ENCODE measurements at places on chromosomes 4 and X.

DNA sequence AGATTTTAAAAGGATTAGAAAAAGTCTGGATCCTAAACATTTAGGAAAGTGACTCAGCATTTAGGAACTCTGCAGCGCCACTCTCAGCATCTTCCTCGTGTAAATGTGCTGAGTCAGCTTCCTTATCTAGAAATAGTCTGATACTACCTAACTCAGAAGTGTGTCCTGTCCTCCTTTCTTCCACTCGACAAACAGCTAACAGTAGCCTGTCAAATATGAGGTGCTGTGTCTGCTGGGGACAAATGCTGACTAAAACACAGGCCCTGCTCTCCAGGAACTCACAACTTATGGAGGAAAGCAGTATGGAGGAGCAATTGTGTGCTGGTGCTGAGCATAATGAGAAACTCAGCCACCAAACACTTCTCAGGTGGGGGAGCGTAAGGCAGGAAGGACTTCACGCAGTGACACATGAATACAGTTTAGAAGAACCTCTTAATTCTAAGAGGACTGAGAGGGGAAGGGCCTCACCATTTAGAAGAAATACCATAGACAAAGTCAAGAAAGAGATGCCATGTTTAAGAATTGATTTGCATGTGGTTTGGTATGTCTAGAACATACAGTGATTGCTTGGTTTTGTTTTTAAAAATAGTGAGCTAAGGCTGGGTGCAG, 125.3 kb downstream of the SOWAHB start:
- DNase-seq: no peak

DNA sequence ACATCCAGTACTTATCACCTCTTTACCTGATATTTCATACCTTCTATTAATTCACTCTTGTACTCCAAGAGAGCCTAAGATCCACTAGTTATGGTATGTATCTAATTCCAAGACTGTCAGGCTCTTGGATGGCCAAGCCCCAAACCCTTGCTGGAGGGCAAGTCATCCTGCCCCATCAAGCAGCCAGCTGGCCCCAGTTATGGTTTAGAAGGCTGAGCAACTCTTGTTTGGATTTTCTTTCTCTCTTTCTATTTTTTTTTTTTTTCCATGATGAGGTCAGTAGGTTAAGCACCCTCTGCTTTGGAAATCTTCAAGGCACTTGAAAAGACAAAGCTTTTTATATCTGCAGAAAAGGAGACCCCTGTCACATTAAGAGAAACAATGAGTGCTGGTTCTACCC, 10.9 kb upstream of the FGF16 start:
- no peak for DNase-seq

GRCh38 chr4:21469438-21470300, 478.9 kb downstream of the KCNIP4 start:
- DNase-seq: peak; percentile 72

DNA sequence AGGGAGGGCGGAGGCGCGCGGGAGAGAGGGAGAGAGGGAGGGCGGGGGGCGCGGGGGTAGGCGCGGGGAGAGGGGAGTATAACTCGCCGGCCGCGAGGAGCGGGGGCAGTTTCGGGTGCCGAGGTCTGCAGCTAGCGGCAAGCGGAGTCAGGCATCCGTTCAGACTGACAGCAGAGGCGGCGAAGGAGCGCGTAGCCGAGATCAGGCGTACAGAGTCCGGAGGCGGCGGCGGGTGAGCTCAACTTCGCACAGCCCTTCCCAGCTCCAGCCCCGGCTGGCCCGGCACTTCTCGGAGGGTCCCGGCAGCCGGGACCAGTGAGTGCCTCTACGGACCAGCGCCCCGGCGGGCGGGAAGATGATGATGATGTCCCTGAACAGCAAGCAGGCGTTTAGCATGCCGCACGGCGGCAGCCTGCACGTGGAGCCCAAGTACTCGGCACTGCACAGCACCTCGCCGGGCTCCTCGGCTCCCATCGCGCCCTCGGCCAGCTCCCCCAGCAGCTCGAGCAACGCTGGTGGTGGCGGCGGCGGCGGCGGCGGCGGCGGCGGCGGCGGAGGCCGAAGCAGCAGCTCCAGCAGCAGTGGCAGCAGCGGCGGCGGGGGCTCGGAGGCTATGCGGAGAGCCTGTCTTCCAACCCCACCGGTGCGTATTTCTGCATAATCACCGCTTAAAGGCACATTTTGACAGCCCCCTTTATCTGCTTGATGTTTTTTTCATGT, at the start of gene POU4F2:
Gene POU4F2, plus strand, starts transcription at position 108 of the 720 bp plus-strand sequence. Its CDS starts 248 bp downstream, at position 356.
- DNase-seq: peak; percentile 77

Data from DMS53 (cell line).